ENCODE measurements at places on chromosomes 7 and 10.

DNA sequence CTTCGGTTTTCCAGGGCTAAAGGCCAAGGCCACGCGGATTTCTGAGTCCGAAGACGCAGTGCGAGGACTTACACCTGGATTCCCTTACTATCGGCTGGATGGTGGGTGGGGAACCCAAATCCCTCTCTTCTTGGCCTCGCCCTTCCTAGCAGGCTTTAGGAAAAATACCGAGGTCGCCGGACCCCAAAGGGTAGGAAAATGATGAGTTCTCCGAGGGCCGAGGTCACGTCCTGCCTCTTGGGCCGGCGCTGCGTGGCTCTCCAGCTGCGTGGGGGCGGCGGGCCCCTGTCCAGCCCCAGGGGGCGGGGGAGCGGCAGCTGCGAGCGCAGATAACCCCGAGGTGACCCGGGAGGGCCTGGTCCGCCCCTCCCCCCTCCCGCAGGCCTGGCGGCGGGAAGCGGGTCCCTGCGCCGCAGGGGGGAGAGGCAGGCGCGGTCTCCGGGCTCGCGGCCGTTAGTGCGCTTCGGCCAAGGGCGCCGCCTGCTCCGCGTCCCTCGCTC, 805 bp upstream of the HMX3 start:
- no peak for DNase-seq

DNA sequence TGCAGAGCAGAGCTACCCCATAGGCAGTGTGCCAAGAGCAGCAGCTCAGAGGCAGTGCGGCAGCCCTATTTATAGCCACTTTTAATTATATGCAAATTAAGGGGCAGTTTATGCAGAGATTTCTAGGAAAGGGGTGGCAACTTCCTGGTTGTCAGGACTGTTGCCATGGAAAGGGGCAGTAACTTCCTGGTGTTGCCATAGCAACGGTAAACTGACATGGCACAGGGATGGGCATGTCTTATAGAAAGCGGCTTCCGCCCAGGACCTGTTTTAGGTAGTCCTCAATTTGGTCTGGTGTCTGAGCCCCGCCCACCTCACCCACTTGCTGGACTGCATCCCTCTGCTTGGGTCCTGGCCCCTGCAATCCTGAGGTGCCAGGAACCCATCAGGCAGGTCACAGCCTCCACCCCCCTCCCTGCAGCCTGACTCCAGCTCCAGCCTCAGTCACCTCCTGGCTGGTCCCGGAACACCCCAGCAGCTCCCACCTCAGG, 115.8 kb downstream of the TMEM130 start:
- DNase-seq: peak; percentile 88

- no peak for DNase-seq
Measured at GRCh38 chr7:131627735-131628190, 71.3 kb upstream of the PODXL start.

- DNase-seq: no peak
Measured at GRCh38 chr10:114643158-114643557, 14.9 kb downstream of the ABLIM1 start.

DNA sequence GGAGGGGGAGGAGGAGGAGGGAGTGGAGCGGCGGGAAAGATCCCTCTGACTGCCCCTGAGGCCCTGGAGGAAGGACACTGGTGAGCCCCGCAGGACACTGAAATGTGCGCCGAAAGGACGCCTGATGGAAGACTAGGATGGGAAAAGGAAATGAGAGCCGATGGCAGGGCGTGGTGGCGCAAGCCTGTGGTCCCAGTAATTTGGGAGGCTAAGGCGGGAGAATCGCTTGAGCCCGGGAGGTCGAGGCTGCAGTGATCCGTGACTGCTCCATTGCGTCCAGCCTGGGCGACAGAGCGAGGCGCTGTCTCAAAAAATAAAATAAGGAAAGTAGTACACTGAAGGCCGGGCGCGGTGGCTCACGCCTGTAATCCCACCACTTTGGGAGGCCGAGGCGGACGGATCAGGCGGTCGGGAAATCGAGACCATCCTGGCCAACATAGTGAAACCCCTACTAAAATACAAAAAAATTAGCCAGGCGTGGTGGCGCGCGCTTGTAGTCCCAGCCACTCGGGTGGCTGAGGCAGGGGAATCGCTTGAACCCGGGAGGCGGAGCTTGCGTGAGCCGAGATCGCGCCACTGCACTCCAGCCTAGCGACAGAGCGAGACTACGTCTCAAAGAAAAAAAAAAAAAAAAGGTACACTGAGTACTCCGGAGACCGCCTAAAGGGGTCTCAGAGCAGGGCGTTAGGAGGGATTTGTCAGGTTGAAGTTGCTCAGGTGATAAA, 561 bp upstream of the HNRNPF start:
- DNase-seq: peak; percentile 84

GRCh38 chr7:47539398-47540052, 42.4 kb downstream of the TNS3 start:
- no peak for DNase-seq

- DNase-seq: no peak
Measured at GRCh38 chr7:1616741-1617140, 46.9 kb upstream of the PSMG3 start.

DNA sequence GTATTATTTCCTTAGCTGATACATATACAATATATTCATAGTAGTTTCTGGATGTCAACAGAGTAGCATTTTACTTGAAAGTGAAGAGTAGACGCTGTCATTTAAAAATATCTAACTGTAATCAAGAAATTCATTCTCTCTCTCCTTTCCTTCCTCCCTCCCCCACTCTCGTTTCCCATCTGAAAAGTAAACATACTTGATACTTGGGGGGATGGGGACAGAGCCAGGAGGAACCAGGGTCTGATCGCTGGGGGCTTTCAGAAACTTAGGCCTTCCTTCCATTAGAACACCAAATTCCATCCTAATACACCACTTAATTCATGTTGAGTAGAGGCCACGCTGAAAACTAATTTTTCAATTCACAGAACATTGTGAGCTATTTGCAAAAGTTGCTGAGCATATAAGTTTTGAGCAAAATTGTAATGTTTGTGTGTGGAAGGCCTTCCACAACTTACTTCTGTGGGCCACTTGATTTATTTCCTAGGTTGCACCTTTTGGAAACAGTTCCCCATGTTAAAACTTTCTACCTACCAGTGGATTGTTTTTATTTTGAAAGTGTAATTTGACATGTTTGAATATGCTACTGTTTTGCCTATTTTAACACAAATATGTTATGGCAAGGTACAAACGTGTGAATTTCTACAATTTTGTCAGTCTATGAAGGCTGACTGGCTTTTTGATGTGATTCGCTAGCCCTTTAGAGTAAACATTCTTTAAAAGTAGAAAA, 35.2 kb downstream of the CNPY1 start:
- DNase-seq: no peak

- peak; percentile 95 for DNase-seq
Measured at GRCh38 chr7:139095194-139095659, 14.3 kb downstream of the ZC3HAV1 start.

GRCh38 chr10:28468707-28469483, 64.0 kb upstream of the WAC start:
- no peak for DNase-seq

DNA sequence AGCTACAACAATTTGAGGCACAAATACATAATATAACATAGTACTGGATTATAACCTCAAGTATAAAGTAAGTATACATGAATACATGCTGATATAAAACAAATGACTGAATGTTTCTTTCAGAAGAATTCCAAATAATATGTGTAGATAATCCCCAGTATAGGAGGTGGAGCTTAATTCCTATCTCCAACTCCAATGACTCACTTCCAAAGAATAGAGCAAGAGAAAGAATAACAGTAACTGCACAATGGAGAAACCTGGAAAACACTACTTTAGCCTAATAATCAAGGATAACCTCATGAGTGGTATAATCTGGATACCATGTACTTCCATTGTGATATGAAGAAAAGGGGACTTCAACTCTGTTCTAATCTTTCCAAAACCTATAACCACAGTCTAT, 13.7 kb upstream of the SEMA3C start:
- no peak for DNase-seq

DNA sequence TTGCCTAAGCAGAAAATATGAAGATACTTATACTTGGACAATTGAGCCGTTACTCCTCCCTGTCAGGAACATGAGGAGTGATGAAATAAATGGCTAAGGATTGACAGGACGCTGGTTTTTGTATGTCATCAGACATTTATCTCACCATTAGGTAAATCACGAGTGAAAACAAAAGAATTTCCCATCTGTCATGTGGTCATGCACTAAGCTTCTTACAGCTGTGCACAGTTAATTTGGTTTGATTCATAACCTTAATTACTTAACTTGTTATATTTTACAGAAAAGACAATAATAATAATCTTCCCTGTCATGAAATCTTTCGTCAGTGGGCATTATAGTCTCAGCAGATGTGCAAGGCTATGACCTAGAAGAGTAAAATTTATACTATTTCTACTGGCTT, 266.5 kb downstream of the HGF start:
- no peak for DNase-seq

Data from NAMALWA (cell line).